AG20443 (cell line): ENCODE measurements at places on chromosomes 2 and 18.

- DNase-seq, result no peak
Measured at GRCh38 chr2:236740506-236740905, 170.9 kb downstream of the ACKR3 start.

DNA sequence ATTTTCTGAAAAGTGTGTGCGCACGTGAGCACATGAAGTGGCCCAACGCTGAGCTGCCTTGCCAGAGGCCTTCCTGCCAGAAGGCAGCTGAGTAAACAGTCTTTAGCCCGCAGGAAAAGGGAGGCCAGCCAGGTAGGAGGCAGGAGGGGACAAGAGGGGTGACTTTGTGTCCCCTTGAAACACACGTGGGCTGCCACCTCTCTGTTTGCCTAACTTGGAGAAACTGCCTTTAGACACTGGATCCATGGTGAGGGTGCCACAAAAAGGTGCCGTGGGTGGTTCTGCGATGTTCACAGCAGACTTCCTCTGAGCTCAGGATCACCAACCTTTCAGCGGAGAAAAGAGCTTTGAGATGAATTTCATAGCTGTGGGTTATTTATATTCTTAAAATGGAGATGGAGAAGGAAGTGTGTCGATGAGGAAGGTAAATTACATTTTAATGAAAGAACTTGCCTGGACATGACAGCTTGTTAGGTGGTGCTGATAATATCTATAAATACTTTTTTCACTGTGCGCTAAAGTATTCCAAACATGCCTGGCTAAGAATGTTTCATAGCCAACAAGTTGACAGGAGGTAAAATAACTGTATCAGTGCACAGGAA is 36.6 kb upstream of the ASB1 start:
- DNase-seq, result no peak

DNA sequence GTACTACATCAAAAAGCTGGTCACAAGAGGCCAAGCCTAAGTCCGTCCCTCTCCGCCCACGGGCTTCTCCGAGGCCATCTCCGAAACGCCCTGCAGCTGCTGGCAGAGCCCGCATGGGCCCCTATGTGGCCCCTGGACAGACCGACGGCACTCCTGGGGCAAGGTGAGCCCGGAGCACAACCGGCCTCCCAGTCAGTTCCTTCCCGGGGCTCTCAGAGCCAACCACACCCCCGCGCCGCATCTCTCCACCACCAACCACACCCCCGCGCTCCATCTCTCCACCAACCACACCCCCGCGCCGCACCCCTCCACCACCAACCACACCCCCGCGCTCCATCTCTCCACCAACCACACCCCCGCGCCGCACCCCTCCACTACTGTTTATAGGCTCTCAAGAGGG is 93.5 kb downstream of the ZNF516 start:
- no peak for DNase-seq

- DNase-seq, result no peak
Measured at GRCh38 chr18:3397031-3397750, 52.8 kb upstream of the TGIF1 start.

GRCh38 chr2:25478736-25479135 is 137.0 kb upstream of the DNMT3A start:
- no peak for DNase-seq

- DNase-seq, result no peak
Measured at GRCh38 chr18:49767111-49768050, 46.0 kb downstream of the ACAA2 start.

GRCh38 chr2:65731476-65731875 is 299.1 kb upstream of the SPRED2 start:
- DNase-seq, result no peak

- DNase-seq, result no peak
Measured at GRCh38 chr2:58601017-58601416, 359.9 kb upstream of the FANCL start.

- no peak for DNase-seq
Measured at GRCh38 chr18:12264864-12265263, 10.7 kb downstream of the CIDEA start.

DNA sequence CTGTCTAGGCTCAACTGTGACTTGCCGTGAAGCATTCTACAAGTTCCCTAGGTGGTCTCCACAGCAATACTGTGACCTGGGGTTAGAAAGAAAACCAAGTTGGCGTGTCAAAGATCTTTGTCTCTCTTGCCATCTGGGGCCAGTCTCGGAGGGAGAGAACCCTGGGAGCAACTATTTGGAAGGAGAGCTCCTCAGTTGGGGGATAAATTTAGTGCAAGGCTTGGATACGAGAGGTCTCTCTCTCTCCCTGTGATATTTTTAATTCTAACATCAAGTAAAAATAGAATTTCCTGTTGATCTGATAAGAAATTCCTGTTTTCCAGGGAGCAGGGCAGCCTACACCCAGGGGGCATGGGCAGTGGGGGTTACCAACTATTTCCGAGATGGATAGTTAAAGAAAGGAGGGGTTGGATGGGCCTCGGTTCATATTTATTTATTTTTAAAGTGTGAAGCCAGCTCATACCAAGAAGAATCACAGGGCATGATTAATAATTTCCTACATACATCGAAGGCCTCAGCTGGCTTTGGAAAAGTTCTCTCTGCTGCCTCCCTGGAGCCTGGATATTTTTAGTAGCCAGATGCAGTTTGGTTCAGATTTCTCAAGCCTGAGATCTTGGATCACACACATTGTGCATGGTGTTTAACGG is 62.8 kb downstream of the EHD3 start:
- DNase-seq, result peak; percentile 44
